Right ventricle myocardium inferior (tissue), 1 donor: ENCODE measurements at places on chromosomes 4 and X.

DNA sequence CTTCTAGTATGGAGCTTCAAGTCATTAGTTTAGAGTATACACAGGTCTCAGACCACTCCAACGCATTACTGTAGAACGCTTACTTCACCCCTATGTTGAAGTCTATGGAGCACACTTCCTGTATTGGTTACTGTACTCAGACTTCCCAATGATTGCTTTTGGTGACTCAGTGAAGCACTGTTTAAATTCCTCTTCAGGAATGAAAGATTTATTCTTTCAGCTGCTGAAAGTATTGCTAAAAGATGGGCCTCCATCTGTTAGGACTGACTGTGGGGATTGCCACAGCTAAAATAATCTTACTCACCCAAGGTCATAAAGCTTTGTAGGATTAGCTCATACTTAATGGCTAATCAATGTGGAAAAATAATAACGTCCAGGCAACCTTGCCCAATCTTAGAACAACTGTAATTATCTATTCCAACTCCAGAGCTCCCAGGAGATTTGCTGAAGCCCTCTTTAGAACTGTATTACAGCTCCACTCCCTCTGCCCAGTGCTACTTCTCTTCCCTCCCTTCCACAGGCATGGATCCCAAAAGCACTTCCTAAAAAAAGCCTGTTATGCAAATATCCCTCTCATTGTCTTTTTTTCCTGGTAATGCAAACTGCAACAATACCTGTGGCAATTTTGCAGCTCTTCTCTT lies 281.9 kb upstream of the HS3ST1 start:
- DNase-seq, result no peak

DNA sequence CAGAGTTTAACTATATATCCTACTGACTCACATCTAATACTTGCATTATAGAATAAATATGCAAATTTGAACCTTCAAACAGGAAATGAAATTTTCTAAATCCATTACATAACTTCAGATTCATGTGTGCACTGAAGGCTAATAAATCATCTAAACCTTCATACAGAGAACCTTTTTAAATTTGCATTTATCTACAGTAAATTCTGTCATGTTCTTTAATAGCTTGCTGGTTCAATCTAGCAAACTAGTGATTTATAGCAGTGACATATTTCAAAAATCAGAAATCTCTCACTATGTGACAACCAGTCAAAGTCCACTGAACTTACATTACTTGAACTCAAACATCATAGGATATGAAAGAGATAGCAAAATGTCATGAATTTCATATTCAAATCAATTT lies 65.1 kb downstream of the LRBA start:
- no peak for DNase-seq

DNA sequence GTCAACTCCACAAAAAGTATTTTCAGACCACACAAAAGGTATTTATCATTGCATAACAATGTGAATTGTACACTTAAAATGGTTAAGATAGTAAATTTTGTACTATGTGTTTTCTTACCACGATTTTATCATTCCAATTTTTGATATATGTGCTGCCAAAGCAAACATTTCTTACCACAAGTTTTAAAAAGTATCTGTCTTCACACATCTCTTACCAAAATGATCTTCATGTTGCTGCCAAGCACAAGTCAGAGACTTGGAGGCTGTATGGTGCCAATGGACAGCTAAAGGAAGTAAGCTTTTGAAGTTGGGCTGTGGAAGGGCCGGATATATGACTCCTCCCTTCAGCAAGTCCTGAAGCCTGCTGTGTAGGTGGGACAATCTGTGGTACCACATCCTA lies 67.9 kb downstream of the TMLHE start:
- no peak for DNase-seq

DNA sequence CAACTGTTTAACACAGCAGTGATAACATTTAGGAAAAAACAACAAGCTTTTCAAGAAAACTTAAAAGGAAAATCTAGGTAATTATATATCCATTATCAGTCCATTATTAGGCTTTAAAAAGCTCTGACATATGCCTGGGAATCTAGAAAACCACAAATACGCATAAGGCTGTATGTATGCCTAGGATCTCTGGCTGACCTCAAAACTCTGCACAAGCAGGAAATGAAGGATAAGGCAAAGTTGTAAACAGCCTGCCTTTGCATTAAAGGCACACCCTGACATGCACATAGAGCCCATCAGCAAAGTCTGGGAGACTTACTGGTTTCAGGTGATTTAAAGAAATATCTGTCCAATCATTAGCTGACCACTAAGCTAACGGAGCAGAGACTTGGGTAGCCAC lies 14.0 kb downstream of the TIMP1 start:
- no peak for DNase-seq

- DNase-seq, result no peak
Measured at GRCh38 chrX:108699368-108699767, 37.0 kb downstream of the IRS4 start.

- DNase-seq, result no peak
Measured at GRCh38 chr4:156956826-156957368, 14.7 kb downstream of the PDGFC start.

- no peak for DNase-seq
Measured at GRCh38 chr4:84276752-84277151, 222.3 kb downstream of the NKX6-1 start.

GRCh38 chr4:76055016-76055415 lies 19.1 kb upstream of the CXCL11 start:
- no peak for DNase-seq

DNA sequence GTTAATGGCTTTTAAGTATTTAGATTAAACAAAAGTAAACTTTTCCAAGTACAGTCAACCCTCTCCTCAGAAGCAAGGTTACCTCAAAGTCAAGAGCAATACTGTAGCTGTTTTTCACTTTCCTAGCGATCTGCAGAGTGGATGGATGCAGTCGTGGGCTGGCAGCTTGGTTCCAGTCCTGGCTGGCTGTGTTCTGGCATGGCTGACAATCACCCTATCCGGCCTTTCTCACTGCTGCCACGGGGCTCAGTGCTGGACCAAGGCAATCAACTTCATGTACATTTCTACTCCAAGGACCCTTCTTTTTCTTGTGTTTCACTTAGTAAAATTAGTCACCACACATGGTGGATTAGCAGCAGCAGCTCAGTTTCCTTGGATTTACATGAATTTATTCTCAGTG lies 208.3 kb downstream of the GABRB1 start:
- no peak for DNase-seq

DNA sequence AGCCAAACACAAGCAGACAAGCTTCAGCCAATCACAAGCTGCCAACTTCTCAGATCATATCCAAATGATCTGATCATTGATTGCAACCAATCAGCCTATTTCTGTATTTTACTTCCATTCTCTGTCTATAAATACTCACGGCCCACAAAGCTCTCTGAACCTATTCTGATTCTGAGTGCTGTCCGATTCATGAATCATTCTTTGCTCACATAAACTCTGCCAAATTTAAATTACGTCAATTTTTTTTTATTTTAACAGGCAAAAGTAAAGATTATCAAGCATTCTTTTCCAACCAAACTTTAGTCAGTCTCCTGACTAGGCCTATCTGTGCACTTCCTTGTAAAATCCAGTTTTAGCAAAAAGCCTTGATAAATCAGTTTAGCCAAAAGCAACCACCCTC lies 1.8 kb upstream of the TCEANC start:
- DNase-seq, result no peak

GRCh38 chr4:82918091-82918490 lies 17.6 kb downstream of the THAP9 start:
- DNase-seq, result no peak

- no peak for DNase-seq
Measured at GRCh38 chr4:58191109-58191508, 1080.9 kb upstream of the IGFBP7 start.

- no peak for DNase-seq
Measured at GRCh38 chrX:30212172-30212571, 3.2 kb upstream of the MAGEB2 start.

- DNase-seq, result no peak
Measured at GRCh38 chr4:141356321-141356962, 135.7 kb downstream of the ZNF330 start.

- no peak for DNase-seq
Measured at GRCh38 chr4:67871867-67872266, 11.9 kb downstream of the TMPRSS11D start.

- no peak for DNase-seq
Measured at GRCh38 chr4:10783351-10783750, 98.8 kb upstream of the CLNK start.

DNA sequence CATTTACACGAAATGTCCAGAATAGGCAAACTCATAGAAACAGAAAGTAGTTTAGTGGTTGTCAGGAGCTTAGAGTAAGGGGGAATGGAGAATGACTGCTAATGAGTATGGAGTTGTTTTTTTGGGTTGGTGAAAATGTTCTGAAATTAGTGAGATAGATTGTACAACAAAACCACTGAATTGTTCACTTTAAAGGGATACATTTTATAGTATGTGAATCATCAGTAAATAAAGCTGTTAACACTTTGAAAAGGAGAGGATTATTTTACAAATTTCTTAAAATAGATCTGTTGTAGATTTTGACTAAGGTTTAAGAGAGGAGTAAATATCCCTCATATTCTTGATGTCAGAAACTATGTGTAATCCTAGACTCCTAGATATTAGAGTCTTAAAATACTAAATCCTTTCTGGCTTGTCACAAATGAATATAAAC lies 82.7 kb downstream of the RAPGEF2 start:
- DNase-seq, result no peak

DNA sequence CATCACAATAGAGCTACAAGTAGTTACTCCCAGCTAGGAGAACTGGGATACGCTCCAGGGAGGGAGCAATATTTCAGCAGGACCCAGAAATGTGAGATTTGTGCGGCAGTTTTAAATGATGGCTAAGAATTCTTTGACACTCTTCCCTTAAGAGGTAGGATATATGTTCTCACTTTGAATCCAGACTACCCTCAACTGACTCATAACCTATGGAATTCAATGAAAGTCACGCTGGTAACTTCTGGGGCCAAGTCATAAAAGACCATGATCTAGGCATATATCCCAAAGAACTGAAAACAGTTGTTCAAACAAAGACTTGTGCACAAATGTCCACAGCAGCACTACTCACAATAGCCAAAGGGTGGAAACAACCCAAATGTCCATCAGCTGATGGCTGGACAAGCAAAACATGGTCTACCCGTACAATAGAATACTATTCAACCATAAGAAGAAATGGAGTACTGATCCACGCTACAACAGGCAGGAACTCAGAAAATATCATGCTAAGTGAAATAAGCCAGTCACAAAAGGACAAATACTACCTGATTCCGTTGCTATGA lies 10.5 kb downstream of the CD99L2 start:
- DNase-seq, result no peak

DNA sequence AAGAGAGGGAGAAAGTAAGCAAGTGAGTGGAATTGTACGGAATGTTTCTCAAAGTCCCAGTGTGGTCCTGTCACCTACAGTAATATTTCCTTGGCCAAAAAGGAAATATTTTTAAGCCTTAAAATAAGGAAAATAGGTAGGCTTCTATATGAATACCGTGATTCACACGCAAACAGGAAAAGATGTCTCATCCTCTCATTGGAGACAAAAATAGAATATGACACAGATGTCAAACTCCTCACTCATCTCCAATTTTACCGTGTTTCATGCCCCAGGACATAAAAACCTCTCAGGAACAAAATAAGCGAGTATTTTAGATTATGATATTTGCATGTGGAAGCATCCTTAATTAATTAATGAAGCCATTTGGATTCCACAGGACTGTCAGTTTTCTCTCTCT lies 1269.5 kb downstream of the RAPGEF2 start:
- no peak for DNase-seq

- peak; percentile 78 for DNase-seq
Measured at GRCh38 chr4:184475096-184475461, 729 bp upstream of the IRF2 start.

- no peak for DNase-seq
Measured at GRCh38 chr4:133145758-133146573, 3.1 kb upstream of the PCDH10 start.

DNA sequence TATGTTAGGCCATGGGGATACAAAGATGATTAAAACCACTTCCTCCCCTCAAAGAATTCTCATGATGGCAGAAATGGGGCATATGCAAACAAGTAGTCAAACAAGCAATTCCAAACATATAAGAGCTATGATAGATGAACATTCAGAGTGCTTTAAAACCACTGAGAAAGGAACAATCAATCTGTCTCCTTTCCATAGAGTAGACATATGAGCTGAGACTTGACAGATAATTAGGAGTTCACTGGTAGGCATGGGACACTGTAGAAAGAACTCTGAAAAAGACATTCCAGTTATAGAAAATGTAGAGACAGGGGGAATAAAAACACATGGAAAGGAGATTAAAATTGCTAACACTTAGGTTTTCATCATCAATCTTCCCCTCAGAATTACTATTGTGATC lies 372.8 kb downstream of the KLHL4 start:
- no peak for DNase-seq

DNA sequence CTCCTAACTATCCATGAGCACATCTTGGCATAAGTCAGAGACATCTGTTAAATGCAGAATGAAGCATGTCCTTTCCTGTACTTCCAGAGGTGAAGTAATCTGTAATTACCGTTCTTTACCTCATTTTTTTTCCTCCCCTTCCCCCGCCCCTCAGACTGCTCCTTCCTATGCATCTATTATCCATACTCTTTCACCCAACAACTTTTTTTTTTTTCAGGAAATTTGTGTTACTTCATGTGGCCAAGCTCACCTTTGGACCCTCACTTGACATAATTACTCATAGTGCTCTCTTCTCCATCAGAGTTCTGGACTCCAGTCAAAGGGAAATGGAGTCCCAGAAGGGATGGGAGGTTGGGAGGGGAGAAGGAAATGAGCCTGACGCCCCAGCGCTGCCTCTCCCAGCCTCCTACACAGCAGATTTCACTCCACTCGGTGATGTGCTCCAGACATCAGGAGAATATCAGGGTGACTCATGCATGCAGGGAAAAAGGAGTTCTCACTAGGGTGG lies 568.8 kb downstream of the STIM2 start:
- DNase-seq, result no peak

GRCh38 chr4:43586813-43587212 lies 694.3 kb downstream of the GRXCR1 start:
- no peak for DNase-seq

DNA sequence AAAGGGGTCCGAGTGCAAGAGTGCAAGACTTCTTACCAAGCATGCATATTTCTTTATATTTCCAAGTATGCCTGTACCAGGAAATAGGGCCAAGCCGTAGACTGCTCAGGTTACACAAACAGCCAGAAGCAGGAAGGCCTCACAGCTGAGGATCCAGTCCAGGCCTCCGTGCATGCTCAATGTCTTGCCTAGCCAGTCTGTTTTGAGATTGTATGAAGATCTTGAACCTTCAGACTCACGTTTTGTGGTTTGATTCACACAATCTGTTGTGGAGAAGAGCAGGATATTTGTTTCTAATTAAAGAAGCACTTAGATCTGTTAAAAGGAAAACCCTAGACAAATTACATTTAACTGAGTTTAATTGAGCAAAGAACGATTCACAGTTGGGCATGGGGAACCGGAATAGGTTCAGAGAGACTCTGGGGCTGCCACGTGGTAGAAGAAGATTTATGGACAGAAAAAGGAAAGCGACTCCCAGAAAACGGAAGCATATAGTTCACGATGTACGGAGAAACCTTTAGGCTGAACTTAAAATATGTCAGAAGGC lies 1.2 kb downstream of the MGST2 start:
- DNase-seq, result no peak

DNA sequence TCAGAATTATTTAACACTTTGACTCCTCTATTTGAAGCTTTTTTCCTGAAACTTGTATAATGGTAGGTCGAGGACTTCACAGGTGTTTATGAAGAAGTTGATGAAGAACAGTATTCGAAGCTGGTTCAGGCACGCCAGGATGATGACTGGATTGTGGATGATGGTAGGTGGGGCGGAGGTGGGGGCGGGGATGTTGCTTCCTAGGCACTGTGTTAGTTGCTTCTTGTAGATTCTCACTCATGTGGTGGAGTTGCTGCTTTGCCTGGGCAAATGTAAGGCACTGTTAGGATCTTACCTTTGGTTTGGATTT lies 9.4 kb downstream of the POLA1 start:
- DNase-seq, result no peak
